K562 (cell line): ENCODE measurements at places on chromosomes 3 and 15. TPM values are rescaled to one million over a fixed set of nuclear protein-coding genes. Genes with fewer than 3 reads are reported as not detected.
A peak's percentile ranks its signal among the peaks of the same experiment; 100 is the strongest.

DNA sequence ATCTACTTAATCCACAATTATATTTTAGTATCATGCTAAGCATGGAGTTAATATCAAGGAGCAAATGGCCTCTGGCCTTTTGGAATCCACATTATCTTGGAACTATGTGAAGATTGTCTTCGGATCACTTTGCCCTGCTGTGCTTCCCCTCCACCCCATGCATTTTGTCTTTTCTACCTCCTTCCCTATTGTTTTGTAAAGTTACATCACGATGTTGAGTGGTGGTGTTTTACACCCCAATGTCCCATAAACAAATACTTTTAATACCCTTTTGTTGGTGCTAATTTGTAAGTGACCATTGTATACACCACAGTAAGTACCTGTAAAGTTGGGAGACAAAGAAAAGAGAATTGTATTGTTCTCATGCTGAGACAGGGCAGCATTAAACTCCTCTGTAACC is 258.4 kb upstream of the ZNF717 start:
- DNase-seq = no peak

- peak; percentile 86 for DNase-seq
These were observed 3.6 kb downstream of the GALNT15 start for GRCh38 chr3:16177962-16178627.

DNA sequence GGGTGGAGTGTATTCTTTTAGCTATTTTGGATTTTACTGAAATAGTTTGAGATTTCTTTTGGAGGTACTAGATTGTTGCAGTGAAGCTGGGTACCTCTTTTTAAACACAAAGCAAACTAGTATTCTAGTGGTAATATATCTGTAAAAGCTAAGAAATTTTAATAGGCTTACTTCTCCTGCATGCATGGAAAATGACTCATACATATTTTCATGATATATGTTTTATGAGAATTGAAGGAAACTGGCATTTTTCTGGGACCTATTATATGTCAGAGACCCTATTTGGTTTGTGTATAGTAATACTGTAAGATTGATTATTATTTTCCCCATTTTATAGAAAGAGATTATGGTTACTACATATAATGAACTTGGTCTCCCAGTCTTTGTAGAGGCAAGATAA is 851.0 kb downstream of the DIPK2A start:
- no peak for DNase-seq

DNA sequence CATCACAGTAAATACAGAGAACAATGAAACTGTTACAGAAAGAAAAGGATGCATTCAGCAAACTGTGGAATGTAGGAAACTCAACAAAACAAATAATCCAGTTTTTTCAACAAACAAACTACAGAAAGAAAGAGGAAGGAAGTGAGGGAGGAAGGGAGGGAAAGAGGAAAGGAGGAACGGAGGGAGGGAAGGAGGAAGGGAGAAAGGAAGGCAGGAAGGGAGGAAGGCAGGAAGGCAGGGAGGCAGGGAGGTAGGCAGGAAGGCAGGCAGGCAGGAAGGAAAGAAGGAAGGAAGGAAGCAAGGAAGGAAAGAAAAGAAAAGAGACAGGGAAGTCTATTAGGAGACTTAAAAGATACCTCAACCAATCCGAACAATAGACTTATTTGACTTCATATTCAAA is 135.7 kb downstream of the EFHB start:
- DNase-seq = no peak

DNA sequence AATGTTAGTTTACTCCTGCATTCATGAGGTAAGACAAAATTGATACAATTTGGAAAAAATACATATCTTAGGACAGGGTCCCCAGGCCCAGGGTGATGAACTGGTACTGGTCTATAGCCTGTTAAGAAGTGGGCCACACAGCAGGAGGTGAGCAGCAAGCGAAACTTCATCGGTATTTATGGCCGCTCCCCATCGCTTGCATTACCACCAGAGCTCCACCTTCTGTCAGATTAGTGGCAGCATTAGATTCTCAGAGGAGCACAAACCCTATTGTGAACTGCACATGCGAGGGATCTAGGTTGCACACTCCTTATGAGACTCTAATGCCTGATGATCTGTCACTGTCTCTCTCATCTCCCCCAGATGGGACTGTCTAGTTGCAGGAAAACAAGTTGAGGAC is 880.6 kb downstream of the MCTP2 start:
- DNase-seq = no peak

- DNase-seq = no peak
These were observed 21.4 kb downstream of the FAH start for GRCh38 chr15:80174017-80174746.

DNA sequence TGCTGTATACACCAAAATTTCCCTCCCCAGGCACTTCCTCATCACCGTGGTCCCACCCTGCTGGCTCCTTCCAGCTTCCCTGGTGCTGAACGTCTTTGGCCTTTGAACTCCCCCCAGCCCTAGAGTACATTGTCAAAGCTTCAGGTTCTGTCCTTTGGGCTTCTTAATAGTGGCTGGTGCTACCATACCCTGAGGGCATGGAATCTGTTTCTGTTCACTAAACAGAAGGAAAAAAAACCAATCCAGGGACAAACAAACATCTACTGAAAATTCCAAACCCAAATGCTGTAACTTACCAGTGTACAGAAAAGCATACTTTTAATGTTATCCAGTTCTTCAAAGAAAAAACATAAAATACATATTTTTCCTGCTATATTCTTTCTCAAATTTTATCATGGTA is 148.7 kb downstream of the MYLK start:
- DNase-seq = no peak

DNA sequence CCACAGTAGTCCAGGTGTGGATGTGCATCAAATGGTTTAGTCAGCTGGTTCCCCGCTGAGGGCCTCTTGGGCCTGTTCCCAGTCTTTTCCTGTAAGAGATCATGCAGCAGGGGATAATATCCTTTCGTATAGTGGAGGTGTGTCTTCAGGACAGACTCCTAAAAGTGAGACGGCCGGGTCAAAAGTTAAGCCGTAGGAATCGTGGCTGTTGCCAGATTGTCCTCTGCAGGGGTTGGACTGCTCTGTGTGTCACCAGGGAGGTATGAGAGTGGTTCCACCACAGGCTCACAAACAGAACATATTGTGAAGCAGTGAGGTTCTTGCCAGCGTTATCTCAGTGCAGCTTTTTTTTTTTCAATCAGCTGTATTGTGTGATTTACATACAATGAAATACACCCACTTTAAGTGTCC is 95.0 kb downstream of the VGLL4 start:
- no peak for DNase-seq

- DNase-seq = no peak
These were observed 104.4 kb downstream of the TMCO5A start for GRCh38 chr15:38038659-38039442.

- DNase-seq = no peak
These were observed 75.2 kb upstream of the ADAMTSL3 start for GRCh38 chr15:83578691-83579090.

IQCF5 gene
- not detected in 2 replicates for total RNA-seq

PCYT1A gene
- total RNA-seq = 52.0 and 55.5 TPM in 2 replicates

RNF13 gene
- total RNA-seq = 14.8 and 18.2 TPM in 2 replicates

PHLDB2 gene
- 0.04 and 0.07 TPM in 2 replicates for total RNA-seq
